ENCODE measurements at places on chromosomes 4 and X.
A peak's percentile ranks its signal among the peaks of the same experiment; 100 is the strongest.

- no peak for DNase-seq
Observed at GRCh38 chrX:84415140-84415539, 87.1 kb downstream of the HDX start.

DNA sequence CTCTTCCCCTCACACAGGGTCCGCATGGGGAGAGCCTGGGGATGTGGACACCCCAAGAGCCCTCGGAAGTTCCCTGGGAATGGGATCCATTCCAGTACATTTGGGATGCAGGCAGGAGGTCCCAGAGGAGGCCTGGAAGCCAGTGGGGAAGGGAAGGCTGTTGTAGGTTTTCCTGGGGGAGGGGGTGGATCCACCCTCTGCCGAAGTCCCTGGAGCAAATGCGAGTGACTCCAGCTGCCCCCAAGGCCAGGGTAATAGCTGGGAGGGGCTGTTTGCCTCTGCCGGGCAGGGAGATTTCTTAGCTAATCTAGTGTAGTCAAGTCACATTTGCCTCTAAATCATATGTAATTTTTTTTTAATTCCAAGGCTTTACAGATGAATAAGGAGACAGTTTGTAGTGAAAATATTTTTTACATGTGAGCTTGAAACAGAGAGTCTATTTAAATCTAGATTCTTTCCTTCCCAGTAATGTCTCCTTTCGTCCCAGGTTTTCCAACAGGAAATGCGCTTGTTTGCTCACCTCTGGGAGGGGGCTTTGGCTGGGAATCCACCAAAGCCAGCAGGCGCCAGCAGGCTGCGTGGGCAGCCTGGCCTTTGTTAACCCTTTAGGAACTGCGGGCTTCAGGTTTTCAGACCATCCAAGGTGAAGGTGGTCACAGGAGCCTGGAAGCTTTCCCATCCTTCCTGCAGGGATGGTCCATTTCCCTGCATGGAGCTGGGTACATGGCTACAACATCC lies 26.8 kb downstream of the SH3TC1 start:
- no peak for DNase-seq

GRCh38 chr4:14902342-14902741 lies 99.9 kb upstream of the CPEB2 start:
- DNase-seq, result no peak

DNA sequence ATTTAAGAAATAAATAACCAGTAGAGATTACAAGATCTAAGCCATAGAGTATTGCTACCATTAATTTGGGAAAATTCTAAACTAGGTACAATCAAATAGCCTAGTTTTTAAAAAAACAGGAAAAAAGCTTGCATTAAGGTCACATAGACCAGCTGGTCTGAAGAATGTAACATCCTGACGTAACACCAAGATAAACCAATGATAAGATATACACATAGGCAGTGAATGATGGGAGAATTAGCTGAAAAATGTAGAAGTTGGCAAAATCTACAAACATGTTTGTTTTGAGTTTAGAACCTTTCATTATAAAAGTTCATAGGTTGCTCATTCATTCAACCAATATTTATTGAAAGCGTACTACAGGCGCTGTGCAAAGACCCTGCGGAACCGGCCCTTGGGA lies 120.0 kb downstream of the SH3RF1 start:
- DNase-seq, result no peak

DNA sequence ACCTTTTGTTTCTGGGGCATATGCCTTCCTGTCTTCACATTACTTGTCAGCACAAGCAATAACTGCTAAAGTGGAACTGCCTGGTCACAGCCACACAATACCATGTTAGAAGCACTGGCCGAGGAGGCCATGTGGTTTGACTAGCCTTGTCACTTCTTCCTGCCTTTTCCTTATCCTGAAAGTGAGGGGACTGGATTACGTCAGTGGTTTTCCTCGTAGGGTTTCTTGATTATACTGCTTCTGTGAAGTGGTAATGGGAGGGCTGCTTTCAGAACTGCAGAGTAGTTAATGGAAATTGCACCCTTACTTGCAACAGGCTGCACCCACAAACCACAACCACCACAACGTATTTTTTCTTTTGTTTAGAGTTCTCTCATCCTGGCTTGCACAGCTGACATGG lies 26.6 kb downstream of the ZRSR2 start:
- no peak for DNase-seq

- peak; percentile 8 for DNase-seq
Observed at GRCh38 chr4:94413085-94413840, 38.5 kb upstream of the PDLIM5 start.

DNA sequence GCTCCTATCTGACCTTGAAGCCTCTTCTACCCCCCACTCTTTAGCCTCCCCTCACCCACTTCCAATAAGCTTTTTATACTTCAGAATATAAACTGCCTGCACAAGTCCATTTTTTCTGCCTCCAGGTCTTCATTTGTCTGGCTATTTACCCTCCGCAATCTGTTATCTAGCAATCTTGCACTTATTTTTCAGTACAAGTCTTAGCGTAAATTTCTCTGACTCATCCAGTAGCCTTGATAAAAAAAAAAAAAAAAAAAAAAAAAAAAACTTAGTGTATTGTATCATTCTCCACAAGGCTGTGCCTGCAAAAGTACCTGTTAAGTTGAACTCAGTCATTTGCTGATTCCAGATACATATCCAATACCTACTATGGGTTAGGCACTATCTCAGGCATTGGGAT lies 219.5 kb upstream of the DKK2 start:
- no peak for DNase-seq

GRCh38 chr4:157023941-157024340 lies 52.0 kb upstream of the GLRB start:
- DNase-seq, result peak; percentile 2

DNA sequence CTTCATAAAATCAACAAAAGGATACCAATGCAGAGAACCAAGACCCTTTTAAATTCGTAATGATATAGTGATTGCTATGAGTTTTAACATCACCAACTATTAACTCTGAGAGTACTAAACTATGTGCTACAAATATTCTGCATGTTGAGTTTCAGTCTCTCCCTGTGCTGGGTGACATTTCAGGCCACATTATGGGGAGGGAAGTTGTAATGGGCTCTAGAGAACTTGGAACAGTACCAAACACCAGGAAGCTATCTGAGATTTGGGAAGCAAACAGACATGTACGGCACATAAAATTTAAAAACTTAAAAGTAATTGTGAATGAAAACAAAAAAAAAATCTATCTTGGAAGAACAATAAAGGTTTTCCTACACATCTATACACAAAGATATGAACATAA lies 59.6 kb upstream of the PRSS48 start:
- no peak for DNase-seq

DNA sequence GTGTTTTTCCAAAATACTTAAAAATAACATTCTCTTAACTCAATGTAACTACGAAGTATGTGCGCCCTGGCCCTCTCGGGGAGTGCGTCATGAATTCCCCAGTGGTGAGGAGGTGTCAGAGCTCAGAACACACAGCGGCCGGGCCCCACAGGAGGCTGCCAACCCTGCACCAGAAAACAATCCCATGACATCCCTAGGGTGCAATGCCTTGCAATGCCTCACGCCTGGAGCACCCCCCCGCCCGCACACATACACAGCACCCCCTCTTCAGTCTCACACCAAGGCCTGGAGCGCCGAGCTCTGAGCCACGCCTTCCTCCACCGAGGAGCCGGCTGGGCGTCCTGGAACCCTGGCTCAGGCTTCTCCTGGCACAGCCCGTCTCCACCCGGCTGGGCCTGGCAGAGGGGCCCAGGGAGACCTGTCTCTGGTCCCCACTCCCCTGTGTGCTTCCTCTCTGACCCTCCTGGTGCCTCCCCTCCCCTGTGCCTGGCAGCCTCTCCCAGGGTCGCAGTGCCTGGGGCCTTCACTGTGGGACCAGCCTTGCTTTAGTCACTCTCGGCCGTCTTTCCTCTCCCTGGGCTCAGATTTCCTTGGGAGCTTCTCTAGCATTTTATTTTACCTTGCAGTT lies 108.2 kb upstream of the ADRA2C start:
- DNase-seq, result no peak

- no peak for DNase-seq
Observed at GRCh38 chr4:99712530-99712929, 54.9 kb upstream of the C4orf54 start.

DNA sequence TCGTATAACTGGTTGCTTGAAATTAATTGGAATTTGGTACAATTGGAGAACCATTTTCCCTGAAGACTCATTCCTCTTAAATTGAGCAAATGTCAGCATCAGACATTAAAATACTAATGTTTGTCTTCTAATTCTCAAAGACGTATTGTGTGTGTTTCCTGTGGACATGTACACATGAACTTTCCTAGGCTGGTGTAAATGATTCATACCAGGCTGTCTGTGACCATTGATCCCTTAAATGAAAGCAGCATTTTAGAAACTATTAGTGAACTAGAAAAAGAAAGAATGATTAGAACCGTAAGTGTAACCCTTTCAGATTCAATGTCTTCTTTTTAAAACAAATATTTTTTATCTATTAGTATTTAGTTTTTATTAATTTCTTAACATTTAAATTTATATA lies 332.9 kb downstream of the PPP3CA start:
- no peak for DNase-seq

GRCh38 chrX:38220024-38220414 lies 652 bp downstream of the SRPX start:
- DNase-seq, result peak; percentile 57

DNA sequence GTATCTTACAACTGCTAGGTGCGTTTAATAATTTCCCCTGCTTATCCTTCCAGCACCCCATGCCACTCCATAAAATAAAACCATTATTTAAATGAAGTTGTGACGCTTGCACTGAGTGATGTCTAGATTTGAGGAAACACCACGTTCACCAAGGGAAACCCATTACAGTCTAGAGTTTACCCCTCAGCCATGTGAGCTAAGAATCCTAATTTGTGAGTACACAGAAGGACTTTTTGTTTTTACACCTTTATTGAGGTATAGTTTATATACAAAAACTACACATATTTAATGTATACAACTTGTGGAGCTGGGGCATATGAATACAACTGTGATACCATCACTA lies 326.8 kb downstream of the RAPGEF2 start:
- DNase-seq, result no peak

GRCh38 chr4:26959654-26960047 lies 99.0 kb downstream of the STIM2 start:
- DNase-seq, result no peak

GRCh38 chr4:140688711-140689598 lies 67.2 kb downstream of the TBC1D9 start:
- DNase-seq, result no peak

- DNase-seq, result peak; percentile 75
Observed at GRCh38 chr4:183797445-183798300, 107.4 kb upstream of the STOX2 start.

- no peak for DNase-seq
Observed at GRCh38 chr4:33518856-33519255, 2725.5 kb downstream of the ARAP2 start.

GRCh38 chr4:23737571-23737970 lies 152.3 kb downstream of the PPARGC1A start:
- peak; percentile 70 for DNase-seq

- peak; percentile 66 for DNase-seq
Observed at GRCh38 chr4:7761720-7762119, 177.9 kb downstream of the AFAP1 start.

GRCh38 chr4:101199507-101200285 lies 147.6 kb downstream of the PPP3CA start:
- DNase-seq, result peak; percentile 19

GRCh38 chrX:8034058-8034457 lies 106.8 kb upstream of the PNPLA4 start:
- DNase-seq, result no peak

- DNase-seq, result no peak
Observed at GRCh38 chrX:1427756-1428155, 25.0 kb downstream of the ASMTL start.

DNA sequence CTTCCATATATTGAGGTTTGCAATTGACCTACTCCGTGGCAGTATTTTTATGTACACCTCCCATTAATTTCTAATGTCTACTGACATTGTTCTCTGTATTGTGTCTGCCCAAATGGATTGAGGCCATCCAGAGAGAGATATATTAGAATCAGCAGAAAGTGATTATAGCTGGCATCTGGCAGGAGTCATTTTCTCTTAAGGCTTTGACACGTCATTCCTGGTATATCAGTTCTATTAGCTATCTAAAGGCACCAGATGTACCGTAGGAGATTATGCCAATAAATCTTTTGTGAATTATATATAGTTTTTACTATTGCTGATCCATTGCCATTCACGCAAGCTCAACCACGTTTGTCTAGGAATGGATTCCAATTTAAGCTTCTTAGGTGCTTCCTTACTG lies 1026.4 kb upstream of the IGFBP7 start:
- DNase-seq, result no peak

- DNase-seq, result no peak
Observed at GRCh38 chr4:41873380-41874295, 61.6 kb upstream of the TMEM33 start.

GRCh38 chr4:51835855-51836254 lies 7.1 kb upstream of the DCUN1D4 start:
- DNase-seq, result no peak

GRCh38 chrX:136262812-136263315 lies 11.7 kb upstream of the MAP7D3 start:
- DNase-seq, result no peak

- no peak for DNase-seq
Observed at GRCh38 chr4:2879026-2879425, 35.4 kb downstream of the ADD1 start.

GRCh38 chrX:134654398-134655012 lies 3.8 kb downstream of the PLAC1 start:
- no peak for DNase-seq

- peak; percentile 6 for DNase-seq
Observed at GRCh38 chr4:172688534-172688933, 480.1 kb upstream of the GALNT7 start.

- DNase-seq, result no peak
Observed at GRCh38 chr4:126856906-126857305, 775.9 kb upstream of the INTU start.

DNA sequence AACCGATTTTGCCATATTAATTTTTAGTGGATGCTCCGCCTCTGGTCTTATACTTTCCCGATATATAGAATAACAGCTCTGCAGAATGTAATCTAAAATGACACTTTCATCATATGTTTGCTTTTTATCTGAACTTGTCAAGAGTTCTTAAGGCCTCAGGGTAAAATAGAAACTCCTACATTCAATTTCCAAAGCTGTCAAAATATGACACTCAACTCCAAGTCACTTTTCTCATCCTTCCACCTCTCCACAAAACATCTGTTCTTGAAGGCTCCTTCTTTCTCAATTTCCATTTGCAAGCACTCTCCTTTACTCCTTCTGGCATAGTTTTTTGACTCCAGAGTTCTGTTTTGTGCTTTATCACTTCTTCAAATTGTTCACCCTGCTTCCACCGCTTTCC lies 242.2 kb downstream of the PDGFC start:
- DNase-seq, result no peak

- peak; percentile 24 for DNase-seq
Observed at GRCh38 chrX:107450823-107451509, 1.5 kb downstream of the FRMPD3 start.

DNA sequence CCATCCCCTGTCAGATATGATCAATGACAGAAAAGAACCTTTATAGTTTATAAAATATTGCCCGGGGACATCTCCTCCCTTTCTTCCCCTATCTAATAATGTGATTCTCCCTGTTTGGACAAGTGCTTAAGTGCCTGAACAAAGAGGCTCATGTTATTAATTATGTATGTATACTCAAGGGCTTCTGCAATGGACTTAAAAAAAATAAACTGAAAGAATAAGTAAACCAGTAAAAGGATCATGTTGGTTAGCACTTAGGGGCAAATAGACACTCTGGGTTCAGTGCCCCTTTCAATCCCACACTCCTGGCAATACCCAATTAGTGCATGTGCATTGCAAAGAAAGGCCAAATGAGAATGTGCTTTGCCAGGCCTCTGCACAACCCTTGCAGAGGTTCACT lies 30.7 kb upstream of the RPS6KA6 start:
- DNase-seq, result peak; percentile 7

Measured in DMS53 (cell line).